ENCODE measurements at places on chromosomes 12 and 14. TPM values are rescaled to one million over a fixed set of nuclear protein-coding genes. Genes with fewer than 3 reads are reported as not detected.

IQSEC3 gene
- polyA plus RNA-seq, result 0.04 TPM

MAP3K9 gene
- polyA plus RNA-seq, result 1.3 TPM

CCDC175 gene
- polyA plus RNA-seq, result not detected

KRT71 gene
- not detected for polyA plus RNA-seq

PLCZ1 gene
- polyA plus RNA-seq, result not detected

DTD2 gene
- 12.3 TPM for polyA plus RNA-seq

RNASE7 gene
- not detected for polyA plus RNA-seq

RD3L gene
- polyA plus RNA-seq, result not detected

CLEC2A gene
- not detected for polyA plus RNA-seq

PTPRB gene
- 0.09 TPM for polyA plus RNA-seq

SETD1B gene
- 1.5 TPM for polyA plus RNA-seq

TTC8 gene
- polyA plus RNA-seq, result 2.1 TPM

TAS2R20 gene
- polyA plus RNA-seq, result 0.23 TPM

MFAP5 gene
- 0.28 TPM for polyA plus RNA-seq

OR6C76 gene
- polyA plus RNA-seq, result not detected

TAS2R31 gene
- polyA plus RNA-seq, result 0.31 TPM
